ENCODE measurements at places on chromosomes 3 and 15.

GRCh38 chr3:64888840-64889392 is 201.1 kb upstream of the ADAMTS9 start:
- no peak for DNase-seq

GRCh38 chr3:48267782-48268181 is 26.9 kb downstream of the ZNF589 start:
- no peak for DNase-seq

- DNase-seq = no peak
Observed at GRCh38 chr15:29939404-29939803, 117.1 kb upstream of the TJP1 start.

- no peak for DNase-seq
Observed at GRCh38 chr3:40912461-40912860, 286.8 kb upstream of the CTNNB1 start.

Measured in brain microvascular endothelial cell (primary cell).